ENCODE measurements at places on chromosomes 2 and 18.

DNA sequence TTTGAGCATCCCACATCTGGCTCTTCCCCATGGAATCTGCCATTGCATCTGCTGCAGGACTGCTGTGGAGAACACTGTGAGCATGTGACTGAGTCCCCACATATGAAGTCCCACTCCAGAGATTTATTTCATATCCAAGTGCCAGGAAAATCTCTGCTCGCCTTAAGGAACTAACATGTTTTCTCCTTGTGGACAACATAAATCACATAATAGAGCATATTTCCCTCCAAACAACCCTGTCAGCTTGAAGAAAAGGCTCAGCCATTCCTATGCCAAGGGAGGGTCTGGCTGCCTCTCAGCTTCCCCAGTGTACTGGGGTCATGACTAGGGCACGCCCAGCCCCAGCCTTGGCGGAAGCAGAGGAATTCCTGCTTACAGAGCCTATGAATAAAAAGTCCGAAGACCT is 193.7 kb downstream of the DNER start:
- no peak for DNase-seq

DNA sequence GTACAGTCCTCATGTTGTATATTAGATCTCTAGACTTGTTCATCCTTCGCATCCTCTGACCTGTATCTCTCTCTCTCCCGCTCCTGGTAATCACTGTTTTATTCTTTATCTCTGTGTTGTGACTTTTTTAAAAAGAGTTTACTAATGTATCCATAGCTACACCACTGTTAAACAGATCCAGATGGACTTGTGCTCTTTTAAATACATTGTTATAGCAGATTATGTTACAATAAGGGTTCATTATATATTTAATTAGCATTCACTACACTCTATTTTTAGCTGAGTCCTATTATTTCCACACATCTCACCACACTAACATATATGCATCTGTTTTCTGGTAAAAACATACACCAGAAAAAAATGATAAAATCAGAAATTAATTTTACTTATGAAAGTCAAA is 90.5 kb downstream of the RBM43 start:
- no peak for DNase-seq

DNA sequence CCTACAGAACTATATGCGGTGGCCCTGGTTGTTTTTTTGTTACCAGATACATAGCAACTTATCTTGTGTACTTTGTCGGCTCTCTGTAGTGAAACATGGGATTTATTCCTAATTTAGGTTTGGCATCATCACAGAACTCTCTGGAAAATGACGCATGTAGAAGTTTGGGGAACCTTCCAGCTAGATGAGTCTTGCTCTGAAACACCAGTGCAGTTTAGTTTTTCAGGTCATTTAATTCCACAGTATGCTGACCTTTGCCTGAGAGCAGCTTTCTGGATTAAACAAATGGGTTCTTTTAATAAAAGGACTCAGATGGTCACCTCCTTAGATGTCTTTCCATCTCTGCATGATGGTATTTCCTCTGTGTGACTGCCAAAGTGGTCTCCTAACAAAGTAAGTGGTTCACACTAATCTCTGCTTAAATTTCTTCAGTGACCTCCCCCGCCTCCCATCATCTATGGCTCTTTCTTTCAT is 39.9 kb downstream of the MYO3B start:
- DNase-seq: no peak

- DNase-seq: no peak
These were observed 40.6 kb downstream of the ZRANB3 start for GRCh38 chr2:135490376-135490775.

DNA sequence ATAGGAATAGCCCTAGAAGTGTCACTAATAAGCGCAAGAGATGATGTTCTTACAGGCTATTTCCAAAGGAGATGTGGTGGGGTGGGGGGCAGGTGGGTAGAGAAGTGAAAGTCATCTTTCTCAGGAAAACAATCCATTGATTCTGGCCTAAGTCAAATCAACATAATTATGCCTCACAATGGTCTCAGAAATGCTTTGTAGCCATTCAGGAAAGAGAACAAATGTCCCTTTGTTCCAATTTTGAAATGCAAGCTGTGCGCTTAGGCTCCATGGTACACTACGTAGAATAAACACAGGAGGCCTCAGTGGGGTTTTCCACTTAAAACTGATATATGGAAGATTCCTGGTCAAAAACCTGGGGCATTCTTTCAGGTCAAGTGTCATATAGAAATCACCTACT is 529.9 kb upstream of the KLHL29 start:
- no peak for DNase-seq

- DNase-seq: no peak
These were observed 81.3 kb downstream of the TGFA start for GRCh38 chr2:70472221-70472890.

DNA sequence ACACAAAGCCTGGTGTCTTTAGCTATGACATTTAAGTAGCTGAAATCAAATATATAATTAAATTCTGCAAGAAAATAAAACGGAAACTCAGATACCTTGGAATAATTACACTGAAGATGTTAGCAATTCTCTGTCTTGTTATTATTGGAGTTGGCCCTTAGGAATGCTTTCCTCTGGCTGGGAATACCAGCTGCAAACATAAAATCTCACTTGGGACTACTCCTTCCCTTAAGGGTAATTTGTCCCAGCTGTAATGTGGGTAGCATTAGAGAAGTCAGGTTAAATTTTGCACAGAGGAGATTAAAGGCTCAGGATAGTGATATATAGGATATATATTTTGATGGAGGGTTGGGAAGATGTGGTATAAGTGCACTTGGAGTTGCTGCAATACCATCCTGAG is 37.3 kb upstream of the GRP start:
- DNase-seq: no peak

DNA sequence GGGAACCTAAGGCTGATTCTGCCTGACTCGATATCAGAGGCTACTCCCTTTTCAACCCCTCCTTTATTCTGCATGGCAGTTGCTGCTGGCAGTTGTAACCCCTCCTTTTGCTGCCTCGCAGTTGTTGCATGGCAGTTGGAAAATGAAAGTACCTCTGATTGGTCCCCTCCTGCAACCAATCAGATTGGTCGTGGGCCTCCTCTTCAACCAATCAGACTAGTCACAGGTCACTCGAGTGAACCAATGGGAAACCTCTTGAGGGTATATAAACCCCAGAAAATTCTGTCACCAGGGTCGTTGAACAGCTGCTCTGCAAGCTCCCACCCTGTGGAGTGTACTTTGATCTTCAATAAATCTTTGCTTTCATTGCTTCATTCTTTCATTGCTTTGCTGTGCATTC is 294.3 kb upstream of the SLC8A1 start:
- DNase-seq: no peak

DNA sequence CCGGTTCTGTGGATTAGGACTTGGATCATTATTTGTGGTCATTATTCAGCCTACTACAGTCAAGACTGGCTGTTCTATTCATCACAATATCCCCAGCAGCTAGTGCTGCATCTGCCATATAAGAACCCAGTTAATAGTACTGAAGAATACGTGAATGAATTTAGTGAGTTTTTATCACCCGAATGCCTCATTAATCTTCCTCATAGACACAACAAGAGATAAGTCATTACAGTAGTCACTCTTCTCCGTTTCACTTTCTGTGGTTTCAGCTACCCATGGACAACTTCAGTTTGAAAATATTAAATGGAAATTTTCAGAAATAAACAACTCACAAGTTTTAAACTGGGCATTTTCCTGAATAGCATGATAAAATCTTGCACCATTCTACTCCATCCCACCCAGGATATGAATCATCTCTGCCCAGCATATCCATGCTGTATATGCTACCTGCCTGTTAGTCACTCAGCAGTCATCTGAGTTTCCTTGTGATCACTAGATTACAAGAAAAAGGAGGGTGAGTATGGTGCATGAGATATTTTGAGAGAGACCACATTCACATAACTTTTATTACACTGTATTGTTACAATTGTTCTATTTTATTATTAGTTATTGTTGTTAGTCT is 363.7 kb upstream of the CHAC2 start:
- DNase-seq: no peak

- no peak for DNase-seq
These were observed 236.7 kb downstream of the PARD3B start for GRCh38 chr2:204781941-204782340.

DNA sequence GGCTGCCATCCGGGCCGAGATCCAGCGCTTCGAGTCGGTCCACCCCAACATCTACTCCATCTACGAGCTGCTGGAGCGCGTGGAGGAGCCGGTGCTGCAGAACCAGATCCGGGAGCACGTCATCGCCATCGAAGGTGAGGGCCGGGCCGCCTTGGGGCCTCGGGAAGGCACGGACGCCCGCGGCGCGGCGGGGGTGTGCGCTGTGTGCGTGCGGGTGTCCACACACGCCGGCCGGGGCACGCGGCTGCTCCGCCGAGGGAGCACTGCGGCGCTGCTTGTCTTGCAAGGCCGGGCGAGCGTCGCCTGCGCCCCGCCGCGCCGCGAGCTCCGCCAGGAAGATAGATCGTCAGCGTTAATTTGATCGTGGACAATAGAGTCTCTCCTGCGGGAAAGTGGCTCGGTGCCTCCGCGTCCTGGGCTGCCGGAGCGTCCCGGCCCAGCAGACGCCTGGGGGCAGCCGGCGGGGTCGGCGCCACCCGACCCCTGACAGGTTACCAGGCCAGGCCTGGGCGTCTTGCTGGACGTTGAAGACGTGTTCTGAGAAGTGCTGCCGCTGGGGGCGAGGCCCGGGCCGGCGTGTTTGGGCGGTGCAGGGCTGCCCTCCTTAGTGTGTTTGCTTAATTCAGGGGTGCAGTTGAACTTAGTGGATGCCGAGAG is 1.0 kb downstream of the AGAP1 start:
- peak; percentile 46 for DNase-seq

DNA sequence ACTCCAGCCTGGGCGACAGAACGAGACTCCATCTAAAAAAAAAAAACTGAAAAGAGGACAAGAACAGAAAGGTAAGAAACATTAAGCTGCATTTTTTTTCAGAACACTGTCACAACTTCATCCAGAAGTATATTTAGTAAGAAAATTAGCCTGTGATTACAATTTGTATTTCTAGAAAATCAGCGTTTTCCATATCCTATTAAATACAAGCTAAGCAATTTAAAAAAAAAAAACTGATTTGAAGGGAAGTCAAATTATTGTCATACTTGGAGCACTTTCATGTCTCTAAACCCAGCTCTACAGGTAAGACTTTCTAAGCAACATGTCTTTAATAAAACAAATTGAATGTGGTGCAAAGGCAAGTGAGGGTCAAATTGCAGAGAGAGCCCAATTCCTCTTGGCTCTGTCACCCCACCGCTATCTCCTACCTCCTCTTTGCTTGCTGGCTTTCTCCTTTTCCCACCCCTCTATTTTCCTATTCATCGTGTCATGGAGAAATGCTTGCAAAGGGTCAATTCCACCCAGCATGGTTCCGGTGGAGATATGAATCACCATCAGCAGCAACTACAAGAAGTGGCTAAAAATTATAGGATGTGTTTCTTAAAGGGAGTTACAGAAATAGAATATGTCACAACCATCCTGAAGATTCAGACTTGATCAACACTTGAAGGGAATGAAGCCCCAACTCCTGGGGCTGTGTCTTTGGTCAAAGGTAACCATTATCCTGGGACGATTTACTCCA is 68.4 kb upstream of the BCL11A start:
- no peak for DNase-seq

DNA sequence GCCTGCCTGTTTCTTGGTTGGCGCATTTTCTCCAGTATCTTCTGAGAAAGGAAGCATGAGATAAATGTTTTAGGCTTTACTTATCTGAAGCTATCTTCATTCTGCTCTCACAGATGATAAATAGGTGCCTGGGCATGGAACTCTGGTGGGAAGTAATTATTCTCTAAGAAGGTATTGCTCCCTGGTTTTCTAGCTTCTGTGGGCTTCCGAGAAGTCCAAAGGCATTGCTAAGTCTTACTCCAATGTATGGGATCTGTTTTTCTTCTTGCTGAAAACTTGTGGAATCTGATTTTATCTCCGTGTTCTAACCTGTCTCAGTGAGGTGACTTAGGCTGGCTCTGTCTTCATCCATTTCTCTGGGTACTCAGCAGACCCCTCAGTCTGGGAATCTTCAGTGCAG is 224.4 kb upstream of the HS6ST1 start:
- no peak for DNase-seq

GRCh38 chr2:8107621-8108378 is 574.1 kb upstream of the ID2 start:
- no peak for DNase-seq

DNA sequence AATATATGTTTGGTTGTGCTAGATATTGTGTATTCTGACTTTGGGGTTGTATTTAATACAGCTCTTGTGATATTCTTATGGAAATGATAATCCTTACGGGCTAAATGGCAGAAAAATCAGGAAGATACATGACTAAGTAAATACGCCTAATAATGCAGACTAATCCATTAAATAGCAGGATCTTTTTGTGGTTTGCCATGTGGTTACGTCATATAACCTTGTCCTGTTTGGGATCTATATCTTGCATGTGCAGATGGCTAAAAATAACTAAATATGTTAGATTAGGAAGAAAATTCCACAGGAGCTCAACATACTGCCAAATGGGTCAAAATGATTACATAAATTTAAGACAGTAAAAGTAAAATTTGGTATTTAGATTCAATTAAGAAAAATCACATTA is 83.0 kb downstream of the NEB start:
- no peak for DNase-seq

DNA sequence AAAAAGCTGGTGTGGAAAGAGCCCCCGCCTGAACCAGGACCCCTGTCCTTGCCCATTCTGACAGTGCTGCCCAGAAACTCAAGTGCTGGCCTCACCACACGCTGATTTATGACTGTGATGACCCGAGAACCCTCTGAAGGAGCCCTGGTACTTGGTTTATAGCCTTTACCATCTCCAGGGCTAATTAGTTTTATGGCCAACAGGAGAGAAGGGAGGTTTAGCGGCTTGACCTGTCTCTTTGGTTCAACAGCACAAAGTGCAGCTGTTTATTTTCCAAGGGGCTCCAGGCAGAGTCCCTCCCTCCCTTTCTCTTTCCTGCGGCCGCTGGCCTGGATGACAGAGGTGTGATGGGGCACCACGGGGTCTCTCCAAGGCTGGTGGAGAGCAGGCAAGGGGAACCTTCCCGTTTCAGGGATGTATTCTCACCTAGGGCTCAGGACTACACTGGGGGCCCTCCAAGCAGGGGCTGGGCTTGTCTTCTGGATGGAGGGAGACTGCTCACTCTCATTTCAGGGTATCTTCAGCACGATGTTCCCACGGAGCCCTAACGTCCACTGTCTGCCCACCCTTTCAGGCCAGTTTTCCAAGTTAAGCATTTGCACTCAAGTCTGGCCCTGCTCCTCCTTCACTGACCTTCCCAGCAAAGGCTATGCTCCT is 174.2 kb upstream of the GLI2 start:
- no peak for DNase-seq

GRCh38 chr18:49101236-49101635 is 150.5 kb upstream of the SMAD7 start:
- no peak for DNase-seq

Data from neuronal stem cell (in vitro differentiated cells).